ENCODE measurements at places on chromosomes 7 and 10.

GRCh38 chr7:14389181-14389591 is 399.7 kb upstream of the ETV1 start:
- no peak for DNase-seq

- no peak for DNase-seq
Observed at GRCh38 chr7:102253066-102253972, 33.3 kb upstream of the SH2B2 start.

DNA sequence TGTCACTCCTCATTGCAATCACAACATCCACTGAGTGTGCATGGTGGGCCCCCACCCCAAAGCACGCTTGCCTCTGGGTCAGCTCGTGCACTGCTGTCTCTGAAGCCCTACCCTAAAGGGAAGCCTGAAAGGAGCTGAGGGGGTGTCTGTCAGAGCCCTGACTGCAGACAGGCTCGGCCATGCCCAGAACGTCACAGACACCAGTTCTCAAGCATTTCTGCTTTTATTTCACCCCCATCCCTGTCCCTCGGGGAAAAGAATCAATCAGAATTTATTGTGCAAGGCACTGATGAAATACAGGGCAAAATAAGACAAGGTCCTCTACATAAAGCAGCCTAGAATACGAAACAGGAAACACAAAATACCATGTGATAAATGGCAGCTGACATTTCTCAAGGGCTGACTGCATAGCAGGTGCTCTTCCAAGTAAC is 231.8 kb downstream of the WDR37 start:
- DNase-seq = no peak

DNA sequence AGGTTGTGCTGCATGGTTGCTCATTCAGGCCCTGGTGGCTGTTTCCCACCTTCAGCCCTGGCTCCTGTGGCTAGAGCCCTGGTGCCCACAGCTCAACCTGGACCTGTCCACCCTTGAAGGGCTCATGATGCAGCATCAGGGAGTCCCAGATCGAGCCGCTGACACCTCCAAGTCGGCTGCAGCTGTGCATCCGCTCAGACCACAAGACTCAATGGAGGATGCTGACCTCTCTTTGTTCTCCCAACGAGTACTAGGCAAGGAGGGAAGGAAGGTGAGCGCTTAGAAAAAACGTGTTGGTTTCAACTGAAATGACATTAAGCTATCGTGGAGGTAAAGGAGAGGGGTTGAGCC is 9.5 kb upstream of the C10orf95 start:
- DNase-seq = no peak

- no peak for DNase-seq
Observed at GRCh38 chr7:74292757-74293576, 3.8 kb downstream of the CLIP2 start.

DNA sequence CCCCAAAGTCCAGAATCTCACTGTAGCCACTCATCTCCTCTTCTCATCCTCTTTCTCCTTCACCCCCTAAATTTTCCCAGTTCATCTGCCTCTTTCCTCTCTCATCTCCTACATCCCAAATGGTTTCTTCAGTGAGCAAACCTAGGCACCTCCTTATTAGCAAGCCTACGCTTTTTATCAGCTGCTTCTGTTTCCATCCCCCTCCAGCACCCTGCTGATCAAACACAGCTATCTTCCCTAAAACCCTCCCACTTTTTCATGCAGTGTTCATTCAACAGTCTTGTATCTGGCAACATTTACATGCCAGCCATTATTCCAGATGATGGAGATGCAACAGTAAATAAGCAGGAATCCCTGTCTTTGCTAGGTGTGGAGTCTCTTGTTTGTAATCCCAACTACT is 3.3 kb upstream of the ABRAXAS2 start:
- DNase-seq = no peak

DNA sequence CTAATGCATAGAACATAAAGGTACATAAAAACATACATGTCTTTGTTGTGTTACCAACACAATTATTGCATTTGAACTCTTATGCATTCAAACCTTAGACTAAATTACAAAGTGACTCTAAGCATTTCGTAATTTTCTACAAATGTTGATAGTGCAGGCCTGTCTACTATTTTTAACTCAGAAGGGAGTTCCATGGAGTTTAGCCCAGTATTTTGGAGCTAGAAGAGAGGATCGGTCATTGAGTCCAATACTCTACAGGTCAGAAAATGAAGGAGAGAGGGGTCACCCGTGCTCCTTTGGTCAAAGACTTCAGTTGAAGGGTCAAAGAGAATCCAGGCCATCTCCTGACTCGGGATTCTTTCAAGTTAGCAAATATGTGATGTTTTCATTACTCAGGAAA is 55.3 kb upstream of the SRRM3 start:
- no peak for DNase-seq

GRCh38 chr10:73644767-73645166 is 3.5 kb upstream of the MYOZ1 start:
- DNase-seq = no peak

DNA sequence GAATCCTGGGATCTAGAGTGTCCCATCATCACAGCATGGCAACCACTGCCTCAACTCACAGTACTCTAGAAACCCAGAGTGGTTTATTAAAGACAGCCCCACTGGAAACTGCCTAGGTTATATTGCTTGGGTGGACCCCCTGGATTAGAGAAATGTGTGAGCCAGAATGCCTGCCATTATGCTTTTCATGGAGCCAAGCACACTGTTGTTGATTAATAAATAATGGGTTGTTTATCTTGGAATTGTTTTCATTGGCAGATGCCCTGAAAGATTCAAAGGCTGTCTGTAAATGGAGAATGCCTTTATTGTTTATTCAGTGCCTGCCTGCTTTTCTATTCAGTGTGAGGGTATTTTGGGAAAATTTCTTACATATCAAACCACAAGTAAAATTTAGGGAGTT is 52.1 kb downstream of the GNAI1 start:
- DNase-seq = no peak

GRCh38 chr7:98168181-98168903 is 42.9 kb upstream of the BHLHA15 start:
- peak; percentile 75 for DNase-seq

- no peak for DNase-seq
Observed at GRCh38 chr7:154559454-154559853, 443.5 kb downstream of the PAXIP1 start.

DNA sequence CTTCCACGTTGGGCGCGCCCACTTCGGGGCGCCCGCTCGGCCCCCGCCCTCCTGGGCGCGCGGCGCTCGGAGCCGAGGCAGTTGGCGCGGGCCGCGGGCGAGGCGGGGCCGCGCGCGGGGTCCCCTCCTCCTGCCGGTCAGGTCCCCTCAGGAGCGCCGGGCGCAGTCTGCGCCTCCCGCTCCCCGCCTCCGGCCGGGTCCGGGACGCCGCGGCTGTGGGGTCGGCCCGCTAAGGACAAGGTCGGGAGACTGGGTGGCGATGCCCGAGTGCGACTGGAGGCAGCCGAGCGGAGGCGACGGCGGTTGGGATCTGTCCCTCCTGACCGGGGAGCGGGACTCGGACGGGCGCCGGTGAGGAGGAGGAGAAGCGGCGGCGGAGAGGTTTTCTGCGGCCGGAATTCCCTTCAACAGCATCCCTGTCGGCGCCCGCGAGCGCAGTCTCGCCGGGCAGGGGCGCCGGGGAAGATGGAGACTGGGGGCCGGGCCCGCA is at the start of gene ATRNL1:
TSS of gene ATRNL1 (plus strand) at position 80 of the 490 bp plus-strand sequence. CDS start at position 466, 386 bp downstream.
- no peak for DNase-seq

DNA sequence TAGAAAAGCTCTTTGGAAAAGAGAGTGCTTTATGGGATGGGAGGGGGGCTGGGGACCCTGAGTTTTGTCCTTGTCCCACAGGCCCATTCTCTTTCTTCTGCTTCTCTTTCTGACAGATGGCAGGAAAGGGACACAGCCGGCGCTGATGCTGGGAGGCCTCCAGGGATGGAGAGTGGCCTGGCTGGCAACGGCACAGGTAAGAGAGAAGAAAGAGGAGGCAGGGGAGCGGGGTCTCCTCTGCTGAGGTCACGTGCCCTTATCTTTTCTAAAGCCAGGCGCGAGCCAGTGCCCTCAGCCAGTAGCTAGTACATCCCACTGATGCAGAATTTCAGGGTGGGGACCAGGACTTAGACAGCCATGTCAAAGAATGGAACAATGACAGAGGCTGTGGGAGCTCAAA is 9.2 kb downstream of the ZNF775 start:
- DNase-seq = no peak

GRCh38 chr10:104614245-104614831 is 26.8 kb upstream of the SORCS3 start:
- peak; percentile 14 for DNase-seq

DNA sequence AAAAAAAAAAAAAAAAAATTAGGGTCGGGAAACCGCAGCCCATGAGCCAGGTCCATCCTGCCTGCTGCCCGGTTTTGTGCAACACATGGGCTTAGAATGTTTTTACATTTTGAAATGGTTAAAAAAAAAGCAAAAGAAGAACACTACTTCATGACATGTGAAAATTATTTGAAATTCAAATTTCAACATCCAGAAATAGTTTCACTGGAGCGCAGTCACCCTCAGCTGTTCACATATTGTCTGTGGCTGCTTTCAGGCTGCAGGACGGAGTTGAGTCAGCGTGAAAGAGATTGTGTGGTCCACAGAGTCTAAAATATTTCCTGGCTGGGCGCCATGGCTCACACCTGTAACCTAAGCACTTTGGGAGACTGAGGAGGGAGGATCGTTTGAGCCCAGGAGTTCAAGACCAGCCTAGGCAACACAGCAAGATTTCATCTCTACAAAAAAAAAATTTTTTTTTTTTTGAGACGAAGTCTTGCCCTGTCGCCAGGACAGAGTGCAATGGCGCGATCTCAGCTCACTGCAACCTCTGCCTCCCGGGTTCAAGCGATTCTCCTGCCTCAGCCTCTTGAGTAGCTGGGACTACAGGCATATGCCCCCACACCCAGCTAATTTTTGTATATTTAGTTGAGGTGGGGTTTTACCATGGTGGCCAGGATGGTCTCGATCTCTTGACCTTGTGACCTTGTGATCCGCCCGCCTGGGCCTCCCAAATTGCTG is 63.9 kb upstream of the ECHDC3 start:
- DNase-seq = no peak

- DNase-seq = peak; percentile 21
Observed at GRCh38 chr10:26430641-26431163, 7.4 kb upstream of the APBB1IP start.

- DNase-seq = no peak
Observed at GRCh38 chr7:46207931-46208634, 287.0 kb upstream of the IGFBP3 start.

GRCh38 chr10:112137154-112137987 is 46.2 kb downstream of the GPAM start:
- peak; percentile 57 for DNase-seq

- DNase-seq = no peak
Observed at GRCh38 chr10:66180021-66180420, 745.8 kb upstream of the LRRTM3 start.

DNA sequence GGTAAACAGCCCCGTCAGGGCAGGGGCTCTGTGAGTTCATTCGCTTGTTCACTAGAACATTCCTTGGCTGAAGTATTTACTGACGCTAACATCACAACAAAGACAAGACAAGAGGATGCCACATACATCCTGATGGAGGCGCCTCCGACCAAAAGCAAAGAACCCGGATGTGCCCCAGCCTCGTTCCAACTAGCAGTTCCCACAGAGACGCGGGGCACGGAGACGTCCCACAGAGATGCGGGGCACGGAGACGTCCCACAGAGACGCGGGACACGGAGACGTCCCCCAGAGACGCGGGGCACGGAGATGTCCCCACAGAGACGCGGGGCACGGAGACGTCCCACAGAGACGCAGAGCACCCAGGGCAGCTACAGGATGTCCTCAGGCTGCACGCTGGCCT is 35.4 kb upstream of the CFAP46 start:
- DNase-seq = no peak
